Stimulated activated CD8-positive, alpha-beta memory T cell treated with anti-CD3 and anti-CD28 coated beads, Interleukin-15, amount 100 ng/mL, for 24 hours (primary cell): ENCODE measurements at places on chromosomes 11 and 22.

GRCh38 chr11:120681434-120682331 is 170.1 kb downstream of the GRIK4 start:
- DNase-seq, result no peak

DNA sequence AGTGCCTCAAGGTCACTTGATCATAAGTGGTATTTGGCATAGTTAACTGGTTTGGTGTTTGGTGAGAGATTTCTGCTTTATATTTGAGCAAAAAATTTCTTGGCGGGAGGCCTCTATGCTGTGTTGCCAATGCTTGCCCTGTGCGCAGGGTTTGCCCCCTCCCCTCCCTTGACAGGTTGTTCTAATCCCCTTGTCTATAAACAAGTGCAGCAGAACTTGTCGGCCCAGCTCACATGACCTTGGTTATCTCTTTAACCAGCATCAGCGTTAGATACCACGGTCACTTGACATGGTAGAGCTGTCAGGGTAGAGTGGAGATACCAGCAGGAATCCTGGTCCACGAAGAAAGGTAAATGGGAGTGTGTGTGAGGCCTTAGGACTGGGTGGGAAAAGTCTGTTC is 35.6 kb downstream of the MARK2 start:
- DNase-seq, result no peak

- DNase-seq, result no peak
Observed at GRCh38 chr11:18704698-18705097, 6.1 kb downstream of the TMEM86A start.

DNA sequence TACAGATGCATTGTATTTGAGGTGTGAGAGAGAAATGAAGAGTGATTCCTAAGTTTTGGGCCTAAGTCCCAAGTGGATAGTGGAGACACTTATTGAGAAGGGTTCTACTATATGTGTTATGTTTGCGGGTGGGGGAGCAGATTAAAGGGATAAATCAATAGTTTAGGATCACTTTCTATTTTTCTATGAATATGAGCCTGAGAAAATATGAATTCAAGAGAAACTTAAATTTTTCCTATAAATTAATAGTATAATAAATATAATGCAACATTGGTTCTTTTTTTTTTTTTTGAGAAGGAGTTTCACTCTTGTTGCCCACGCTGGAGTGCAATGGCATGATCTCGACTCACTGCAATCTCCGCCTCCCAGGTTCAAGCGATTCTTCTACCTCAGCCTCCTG is 31.3 kb downstream of the AMBRA1 start:
- no peak for DNase-seq

GRCh38 chr11:79352349-79352703 is 88.5 kb downstream of the TENM4 start:
- no peak for DNase-seq

DNA sequence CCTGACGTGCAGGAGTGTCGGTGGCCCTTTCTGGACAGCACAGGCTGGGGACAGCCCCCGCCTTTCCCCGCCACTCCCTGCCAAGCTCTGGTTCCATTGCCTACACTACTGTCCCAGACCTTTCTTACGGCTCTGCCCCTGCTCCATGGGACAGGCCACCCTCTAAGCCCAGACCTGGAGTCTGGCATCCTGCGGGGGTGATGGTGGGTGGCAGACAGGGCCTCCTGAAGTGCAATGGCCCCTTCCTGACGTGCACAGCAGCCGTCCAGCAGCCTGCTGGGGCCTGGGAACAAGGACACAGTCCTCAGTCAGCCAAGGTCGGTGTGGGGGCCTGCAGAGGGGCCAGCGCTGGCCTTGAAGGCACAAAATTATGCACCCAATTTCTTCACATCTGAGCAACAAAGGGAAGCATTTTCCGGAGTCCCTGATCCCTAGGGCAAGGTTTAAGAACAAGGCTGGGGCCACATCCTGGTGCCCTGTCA is 79.7 kb upstream of the KCNQ1OT1 start:
- DNase-seq, result no peak

- no peak for DNase-seq
Observed at GRCh38 chr11:131185915-131186314, 184.5 kb upstream of the NTM start.

DNA sequence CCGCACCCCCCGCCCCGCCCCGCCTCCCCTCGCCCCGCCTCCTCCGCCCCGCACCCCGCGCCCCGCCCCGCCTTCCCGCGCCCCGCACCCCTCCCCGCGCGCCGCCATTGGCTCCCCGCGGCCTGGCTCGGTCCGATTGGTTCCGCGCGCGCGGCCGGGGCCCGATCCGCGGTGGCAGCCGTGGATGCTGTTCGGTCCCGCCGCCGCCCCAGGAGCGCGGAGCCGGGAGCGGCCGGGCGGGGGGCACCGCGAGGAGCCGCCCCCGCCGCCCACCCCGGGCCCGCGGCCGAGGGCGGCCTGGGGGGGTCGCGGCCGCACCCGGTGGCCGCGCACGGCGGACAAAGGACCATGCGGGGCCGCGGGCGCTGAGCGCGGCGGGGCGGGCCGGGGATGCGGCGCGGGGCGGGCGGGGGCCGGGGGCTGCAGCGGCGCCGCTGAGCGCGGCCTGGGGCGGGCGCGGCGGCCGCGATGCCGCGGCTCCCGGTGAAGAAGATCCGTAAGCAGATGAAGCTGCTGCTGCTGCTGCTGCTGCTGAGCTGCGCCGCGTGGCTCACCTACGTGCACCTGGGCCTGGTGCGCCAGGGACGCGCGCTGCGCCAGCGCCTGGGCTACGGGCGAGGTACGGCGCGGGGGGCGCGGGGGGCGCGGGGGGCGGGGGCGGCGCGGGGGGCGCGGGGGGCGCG is at the start of gene B4GALNT4:
Gene B4GALNT4, plus strand, starts transcription at position 164 of the 683 bp plus-strand sequence. Its CDS starts 305 bp downstream, at position 469.
- DNase-seq, result no peak

DNA sequence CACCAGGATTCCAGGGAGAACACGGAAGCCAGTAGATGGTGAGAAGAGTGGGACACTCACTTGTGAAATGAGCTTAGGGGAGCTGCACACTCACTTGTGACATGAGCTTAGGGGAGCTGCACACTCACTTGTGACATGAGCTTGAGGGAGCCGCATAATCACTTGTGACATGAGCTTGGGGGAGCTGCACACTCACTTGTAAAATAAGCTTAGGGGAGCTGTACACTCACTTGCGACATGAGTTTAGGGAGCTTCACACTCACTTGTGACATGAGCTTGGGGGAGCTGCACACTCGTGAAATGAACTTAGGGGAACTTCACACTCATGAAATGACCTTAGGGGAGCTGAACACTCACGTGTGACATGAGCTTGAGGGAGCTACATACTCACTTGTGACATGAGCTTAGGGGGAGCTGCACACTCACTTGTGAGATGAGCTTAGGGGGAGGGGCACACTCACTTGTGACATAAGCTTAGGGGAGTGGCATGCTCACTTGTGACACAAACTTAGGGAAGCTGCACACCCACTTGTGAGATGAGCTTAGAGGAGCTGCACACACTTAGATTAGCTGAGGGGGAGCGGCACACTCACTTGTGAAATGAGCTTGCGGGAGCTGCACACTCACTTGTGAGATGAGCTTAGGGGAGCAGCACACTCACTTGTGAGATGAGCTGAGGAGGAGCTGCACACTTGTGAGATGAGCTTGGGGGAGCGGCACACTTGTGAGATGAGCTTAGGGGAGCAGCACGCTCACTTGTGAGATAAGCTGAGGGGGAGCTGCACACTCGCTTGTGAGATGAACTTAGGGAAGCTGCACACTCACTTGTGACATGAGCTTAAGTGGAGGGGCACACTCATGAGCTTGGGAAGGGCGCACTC is 59.0 kb downstream of the NCAPD3 start:
- no peak for DNase-seq

- no peak for DNase-seq
Observed at GRCh38 chr22:31574055-31574670, 77.8 kb downstream of the SFI1 start.

DNA sequence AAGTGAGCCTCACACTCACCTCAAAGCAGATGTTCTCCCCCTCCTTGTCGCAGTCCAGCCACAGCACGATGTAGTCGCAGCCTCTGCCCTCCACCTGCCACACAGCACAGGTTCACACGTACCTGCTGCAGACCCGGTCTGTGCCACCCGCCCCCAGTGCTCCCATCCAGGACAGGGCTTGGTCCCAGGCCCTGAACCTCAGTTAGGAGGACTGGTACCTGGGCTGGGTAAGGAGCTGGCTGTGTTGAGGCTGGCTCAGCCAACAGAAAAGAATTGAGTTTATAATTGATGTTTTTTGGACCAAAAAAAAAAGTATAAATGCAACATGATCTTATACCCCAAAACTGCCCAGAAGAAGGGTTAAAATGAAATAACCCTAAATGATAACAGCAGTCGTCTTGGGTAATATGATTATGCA is 10.7 kb downstream of the TOP3B start:
- DNase-seq, result no peak

GRCh38 chr11:66624450-66624849 is 8.0 kb downstream of the RBM14 start:
- no peak for DNase-seq

GRCh38 chr11:61917334-61918109 is at the start of gene RAB3IL1:
TSS of gene RAB3IL1 (minus strand) at chr11:61917566. CDS start at chr11:61917367, 199 bp downstream.
- DNase-seq, result no peak

DNA sequence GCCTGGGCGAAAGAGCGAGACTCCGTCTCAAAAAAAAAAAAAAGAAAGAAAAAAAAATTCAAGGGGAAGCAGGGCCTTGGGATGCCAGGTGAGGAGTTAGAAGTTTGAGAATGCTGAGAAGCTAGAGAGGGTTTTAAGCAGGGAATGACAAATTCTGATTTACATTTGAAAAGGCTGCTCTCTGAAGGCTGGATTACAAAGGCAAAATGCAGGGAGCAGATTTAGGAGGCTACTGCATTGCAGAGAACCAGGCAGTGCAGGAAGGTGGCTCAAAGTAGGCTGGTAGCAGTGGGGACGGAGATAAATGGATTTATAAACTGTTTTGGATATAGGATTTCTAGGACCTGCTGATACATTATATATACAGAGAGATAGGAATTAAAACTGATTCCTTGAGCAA is 66.6 kb downstream of the KCNC1 start:
- DNase-seq, result no peak

GRCh38 chr11:116500026-116500946 is 272.5 kb downstream of the BUD13 start:
- DNase-seq, result no peak

DNA sequence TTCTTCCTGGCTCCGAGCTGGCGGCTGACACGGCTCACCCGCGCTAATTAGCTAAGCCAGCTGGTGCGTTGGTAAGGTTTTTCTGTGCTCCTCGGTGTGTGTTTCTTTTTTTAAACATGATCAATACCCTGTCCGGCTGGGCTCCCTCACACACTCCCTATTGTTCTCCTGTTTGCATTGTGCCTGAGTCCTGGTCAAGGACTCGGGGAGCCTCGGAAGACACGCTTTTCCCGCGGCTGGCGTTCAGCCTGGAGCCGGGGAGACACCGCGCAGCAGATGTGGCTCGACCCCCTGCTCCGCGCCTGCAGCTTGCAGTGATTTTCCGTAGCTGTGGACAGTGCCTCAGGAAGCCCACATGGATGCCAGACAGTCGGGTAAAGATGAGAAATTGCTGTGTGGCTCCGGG is 454.9 kb upstream of the CADM1 start:
- no peak for DNase-seq

DNA sequence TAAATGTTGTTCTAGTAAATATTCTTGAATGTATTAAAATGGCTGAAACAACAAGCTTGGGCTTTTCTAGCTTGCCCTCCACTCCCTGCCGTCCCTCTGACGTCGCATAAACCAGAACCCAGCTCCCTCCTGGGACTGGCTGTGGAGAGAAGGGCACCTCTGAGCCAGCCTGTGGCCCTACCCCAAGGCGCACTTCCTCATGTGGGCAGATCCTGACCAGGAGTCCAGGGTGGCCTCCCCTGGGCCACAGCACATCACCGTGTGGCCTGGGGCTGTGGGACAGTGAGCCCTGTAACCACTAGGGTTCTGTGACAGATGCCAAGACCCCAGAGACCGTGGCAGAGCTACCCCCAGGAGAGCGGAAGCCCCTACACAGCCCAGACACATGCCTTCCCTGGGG is 10.2 kb upstream of the ADORA2A start:
- no peak for DNase-seq
